ENCODE measurements at places on chromosomes 12 and 14.

DNA sequence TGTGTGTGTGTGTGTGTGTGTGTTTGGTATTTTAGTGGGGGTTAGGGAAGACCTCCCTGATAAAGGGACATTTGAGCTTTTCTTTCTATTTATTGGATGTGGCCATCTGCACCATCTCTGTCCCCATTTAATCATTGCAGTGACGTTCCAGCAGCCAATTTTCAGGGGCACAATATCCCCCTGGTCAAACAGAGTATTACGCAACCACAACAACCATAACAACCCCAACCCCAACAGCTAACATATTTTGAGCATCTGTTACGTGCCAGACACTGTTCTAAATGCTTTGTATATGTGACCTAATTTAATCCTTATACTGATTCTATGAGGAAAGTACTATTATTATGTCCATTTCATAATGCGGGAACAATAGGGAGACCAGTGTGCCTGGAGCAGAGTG, 87.4 kb downstream of the TTC8 start:
- DNase-seq = no peak

DNA sequence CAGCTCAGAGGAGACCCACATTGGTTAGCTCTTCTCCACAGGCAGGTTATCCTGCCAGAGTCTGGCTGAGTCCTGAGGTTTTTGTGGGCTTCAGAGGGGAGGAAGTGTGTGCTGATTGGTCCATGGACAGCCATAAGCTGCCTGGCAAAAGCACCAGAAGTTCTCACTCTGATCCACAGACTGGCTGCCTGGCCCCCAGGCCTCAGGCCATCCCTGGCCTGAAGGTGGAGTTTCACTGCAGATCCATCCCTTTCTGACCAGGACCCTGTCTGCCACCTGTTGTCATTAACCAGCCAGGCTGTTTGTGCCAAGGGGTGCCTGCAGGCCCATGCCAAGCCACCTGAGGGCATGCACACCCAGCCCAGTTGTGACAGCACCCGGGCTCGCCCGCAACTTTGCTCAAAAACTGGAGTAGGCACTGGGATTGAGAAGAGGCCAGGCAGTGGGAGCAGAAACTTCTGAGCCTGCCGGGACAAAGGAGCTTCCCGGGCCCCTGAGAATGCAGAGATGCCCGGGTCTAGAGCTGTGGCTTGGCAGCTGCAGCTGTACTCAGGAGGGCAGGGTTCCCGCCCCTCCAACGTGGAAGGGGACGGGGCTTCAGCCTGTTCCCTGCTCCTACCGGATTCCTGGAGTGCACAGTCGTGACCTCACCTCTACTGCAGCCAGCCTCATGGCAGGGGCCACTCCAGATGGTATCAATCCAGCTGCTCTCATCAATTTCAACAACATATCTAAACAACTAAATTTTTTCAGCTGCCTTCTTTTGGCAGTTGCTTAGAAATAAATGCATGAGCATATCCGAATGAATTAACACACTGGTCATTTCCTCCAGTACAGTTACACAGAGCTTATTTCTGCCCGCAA, 1277.3 kb downstream of the SLC16A7 start:
- DNase-seq = no peak

DNA sequence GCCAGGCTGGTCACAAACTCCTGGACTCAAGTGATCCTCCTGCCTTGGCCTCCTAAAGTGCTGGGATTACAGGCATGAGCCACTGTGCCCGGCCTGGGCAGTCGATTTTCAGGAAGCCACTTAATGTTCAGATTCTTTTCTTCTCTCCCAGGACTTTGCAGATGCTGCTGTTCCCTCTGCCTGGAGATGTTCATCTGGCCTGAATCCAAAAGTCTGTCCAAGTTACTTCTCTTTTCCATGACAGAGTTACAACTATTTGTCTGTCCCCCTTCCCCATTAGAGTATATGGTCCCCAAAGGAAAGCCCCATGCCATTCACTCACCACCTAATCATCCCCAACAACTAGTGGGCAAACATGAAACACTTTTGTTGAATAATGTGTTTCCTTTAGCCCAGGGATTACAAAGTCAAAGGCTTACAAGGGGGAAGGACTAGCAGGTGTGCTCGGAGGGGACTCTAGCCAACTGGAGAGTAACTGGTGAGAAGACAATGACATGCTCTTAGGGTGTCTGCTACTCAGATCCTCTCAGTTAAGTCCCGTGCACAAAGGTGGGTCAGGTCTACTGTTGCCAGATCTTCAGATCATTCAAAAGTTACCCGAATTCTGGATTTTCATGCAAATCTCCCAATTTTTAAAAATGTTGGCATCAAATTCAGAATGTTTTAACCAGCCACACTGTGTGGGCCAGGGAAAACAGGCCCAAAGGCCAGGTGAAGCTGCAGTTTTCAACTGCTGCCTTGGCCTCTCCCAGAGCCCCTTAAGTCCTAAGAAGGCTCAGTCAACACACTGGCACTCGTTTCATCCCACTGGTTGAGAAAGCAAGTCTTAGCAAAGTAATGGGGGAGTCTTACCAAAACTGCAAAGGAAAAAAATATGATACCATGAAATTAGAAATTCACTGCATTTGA, 29.6 kb downstream of the NUDT4 start:
- no peak for DNase-seq

DNA sequence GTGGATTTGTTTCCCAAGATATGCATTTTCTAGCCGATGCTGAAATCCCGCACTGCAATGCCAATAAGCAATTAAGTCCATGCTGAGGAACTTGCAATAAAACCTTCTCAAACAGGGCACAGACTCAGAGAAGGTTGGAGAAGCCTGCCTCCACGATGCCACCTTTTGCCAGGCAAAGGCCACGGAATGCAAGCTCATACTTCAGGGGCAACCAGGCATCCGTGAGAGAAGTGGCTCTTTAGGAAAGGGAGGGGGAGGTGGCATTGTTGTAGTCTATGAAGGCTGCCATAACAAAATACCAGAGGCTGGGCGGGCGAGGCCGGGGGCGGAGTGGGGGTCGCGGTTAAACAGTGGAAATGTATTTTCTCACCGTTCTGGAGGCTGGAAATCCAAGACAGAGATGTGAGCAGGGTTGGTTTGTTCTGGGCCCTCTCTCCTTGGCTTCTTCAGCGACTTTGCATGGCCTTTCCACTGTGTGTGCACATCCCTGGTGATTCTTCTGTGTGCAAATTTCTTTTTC, 689.5 kb downstream of the VRK1 start:
- DNase-seq = no peak

- DNase-seq = no peak
These were observed 1.6 kb downstream of the YARS2 start for GRCh38 chr12:32754111-32754510.

DNA sequence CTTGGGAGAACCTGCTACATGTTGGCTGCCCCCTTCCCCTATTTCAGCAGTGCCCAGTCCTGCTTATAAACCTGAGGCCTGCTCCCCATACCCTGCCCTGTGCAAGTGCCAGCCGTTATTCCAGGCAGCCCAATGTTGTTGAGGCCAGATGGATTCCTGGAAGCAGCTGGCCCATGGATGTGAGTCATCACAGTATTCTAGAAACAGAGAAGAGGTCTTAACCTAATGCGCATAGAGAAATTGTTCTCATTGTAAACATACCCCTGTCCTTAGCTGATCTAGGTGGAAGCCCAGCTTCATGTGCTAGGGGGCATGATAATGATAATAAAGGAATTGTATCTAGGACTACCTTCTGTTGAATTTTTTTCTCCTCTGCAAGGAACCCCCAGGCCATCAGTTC, 69.7 kb downstream of the TSPAN11 start:
- no peak for DNase-seq

- no peak for DNase-seq
These were observed 251.4 kb upstream of the ATXN7L3B start for GRCh38 chr12:74286254-74286653.

DNA sequence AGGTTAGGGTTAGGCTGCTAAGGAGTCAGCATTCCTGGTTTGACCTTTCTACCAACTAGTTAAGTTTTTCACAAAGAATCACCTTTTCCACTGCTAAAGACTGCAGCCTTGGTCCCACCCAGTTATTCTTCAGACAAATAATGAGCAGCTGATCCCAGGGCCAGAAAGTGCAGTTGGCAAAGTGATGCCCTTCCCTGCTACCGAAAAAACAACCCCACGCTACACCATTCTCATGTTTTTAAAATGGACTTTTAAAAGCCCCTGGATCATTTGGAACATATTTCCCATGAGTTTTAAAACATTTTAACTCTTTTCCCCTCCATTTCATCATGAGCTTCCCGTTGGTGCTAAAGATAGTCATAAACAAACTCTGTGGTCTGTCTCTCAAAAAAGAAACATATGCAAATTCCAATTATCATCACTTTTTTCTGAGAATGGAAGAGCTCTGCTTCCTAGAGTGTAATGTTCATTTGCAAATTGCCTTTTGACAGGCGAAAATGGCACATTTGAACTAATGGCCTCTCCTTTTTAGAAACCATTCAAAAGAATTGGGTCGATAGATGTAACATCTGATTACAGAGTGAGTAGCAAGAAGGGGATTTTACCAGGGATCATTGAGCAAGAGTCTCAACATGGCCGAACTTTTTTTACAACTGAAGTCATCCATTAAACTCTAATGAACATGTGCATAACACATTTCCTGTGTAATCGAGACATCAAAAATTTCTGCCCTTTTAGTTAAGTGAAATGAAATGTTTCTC, 129.3 kb upstream of the RAP1B start:
- DNase-seq = no peak

DNA sequence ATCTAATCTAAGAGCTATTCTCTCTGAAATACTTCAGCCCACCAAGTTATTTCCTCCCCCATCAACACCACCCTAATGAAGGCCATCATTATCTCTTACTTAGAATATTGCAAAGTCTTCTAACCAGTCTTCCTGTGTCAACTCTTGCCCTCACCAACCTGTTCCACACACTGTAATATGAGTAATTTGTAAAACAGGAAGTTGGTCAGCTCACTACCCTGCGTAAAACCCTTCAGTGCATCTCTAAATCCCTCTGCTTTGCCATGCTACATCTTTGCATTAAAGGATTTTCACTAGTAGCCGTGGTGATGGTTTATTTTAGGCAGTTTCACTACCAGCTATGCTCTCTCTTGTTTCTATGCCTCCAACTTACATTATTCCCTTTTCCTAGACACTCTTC, 70.0 kb downstream of the KIF21A start:
- DNase-seq = no peak

DNA sequence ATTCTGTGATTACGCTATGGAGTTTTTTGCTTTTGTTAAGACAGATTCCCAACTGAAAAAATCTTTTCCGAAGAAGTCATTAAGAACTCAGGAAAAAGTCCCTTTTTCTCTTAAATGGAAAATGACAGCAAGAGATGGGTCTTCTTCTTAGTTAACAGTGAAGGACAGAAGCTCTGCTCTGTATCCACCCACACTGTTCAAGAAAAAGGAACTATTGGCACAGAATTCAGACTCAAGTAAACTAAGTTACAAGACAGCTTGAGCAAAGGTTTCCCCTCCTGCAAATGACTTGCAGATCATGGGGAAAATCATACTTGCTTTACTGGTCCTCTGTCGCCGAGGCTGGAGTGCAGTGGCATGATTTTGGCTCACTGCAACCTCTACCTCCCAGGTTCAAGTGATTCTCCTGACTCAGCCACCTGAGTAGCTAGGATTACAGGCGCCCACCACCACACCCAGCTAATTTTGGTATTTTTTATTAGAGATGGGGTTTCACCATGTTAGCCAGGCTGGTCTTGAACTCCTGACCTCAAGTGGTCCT, 137.1 kb upstream of the AEBP2 start:
- no peak for DNase-seq

- DNase-seq = no peak
These were observed 26.2 kb upstream of the MDM2 start for GRCh38 chr12:68781728-68782127.

DNA sequence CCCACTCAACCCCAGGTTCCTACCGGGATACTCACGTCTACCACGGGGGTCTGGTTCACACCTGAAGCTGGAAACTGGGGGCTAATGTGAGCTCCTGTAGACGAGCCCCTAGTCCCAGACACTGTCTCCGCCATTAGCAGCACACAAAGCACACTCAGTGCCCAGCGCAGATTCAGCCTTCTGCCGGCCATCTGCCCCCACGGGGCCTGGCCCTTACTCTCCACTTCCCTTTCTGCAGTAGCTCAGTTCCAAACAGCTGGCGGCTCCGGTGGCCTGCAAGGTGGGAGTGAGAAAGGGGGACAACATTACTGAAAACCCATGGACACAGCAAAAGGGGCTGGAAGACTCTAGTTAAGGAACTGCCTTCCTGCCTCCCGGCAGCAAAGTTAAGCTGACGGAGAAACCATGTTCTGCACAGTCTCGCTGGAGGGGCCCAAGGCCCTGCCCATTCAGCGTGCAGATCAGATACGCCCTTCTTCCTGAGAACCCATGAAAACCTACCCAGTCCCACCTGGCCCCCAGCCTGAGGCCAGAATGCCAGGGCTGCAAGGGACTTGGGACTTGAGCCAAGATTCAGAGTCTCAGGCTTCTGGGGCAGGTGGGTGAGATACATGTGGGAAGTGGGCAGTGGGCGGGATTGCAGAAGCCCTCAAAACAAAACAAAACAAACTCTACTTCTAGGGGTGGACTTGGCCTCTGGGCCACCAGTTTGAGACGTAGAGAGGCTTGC, 2.1 kb downstream of the SLC8B1 start:
- no peak for DNase-seq

- DNase-seq = no peak
These were observed 222.2 kb downstream of the SEC23A start for GRCh38 chr14:38880643-38881524.

- DNase-seq = no peak
These were observed 1.9 kb upstream of the KDM2B start for GRCh38 chr12:121582583-121583333.

GRCh38 chr12:109656743-109657142, 56.9 kb upstream of the FAM222A start:
- DNase-seq = no peak

DNA sequence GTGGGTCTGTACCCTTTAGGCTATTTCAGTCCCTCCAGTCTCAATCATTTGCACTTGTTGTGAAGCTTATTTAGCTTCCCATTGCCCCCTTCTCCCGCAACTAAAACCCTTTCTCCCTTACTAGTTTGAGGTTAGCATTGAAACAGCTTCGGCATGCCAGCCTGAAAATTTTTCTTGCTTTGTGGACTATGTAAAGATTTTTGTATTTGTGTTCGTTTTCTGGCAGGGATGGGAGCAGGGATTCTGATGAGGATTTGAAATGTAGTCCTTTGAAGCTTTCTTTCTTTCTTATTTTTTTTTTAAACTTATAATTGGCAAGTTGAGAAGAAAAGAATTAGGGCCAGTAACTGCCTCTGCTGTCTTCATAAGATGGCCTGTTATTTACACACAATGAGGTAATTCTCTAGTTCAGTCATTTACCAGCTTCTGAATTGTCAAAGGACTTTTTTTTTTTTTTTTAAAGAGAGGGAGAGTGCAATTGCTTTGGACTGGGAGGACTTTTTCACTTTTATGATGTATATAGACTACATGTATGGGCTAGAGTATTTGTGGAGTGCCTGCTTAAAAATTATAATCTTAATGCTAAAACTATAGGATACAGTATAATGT, 29.0 kb downstream of the PALS1 start:
- no peak for DNase-seq

- no peak for DNase-seq
These were observed 272.4 kb downstream of the NELL2 start for GRCh38 chr12:44603701-44604100.

DNA sequence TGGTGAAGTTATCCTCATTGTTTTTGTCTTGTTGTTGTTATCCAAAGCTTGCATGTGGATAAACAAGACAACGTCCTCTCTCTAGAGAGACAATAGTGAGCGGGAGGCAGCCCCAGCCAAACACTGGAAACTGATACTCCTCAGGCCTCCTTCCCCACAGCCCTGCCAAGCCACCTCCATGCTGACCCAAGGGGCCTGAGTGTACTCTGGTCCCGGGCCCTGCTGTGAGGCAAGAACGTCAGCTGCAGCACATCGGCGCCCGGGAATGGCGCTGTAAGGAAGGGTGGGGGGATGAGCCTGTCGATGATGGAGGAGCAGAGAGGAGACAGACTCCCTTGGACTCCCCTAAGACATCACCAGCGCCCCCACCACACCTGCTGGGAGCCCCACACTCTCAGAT, 83.6 kb downstream of the ANO2 start:
- DNase-seq = no peak
